ENCODE measurements at places on chromosomes 12 and 14. TPM values are rescaled to one million over a fixed set of nuclear protein-coding genes. Genes with fewer than 3 reads are reported as not detected.

GRCh38 chr12:59459966-59460660 is 135.7 kb upstream of the SLC16A7 start:
- no peak for DNase-seq

Gene SMOC1
- total RNA-seq, result 3.1 TPM

DNA sequence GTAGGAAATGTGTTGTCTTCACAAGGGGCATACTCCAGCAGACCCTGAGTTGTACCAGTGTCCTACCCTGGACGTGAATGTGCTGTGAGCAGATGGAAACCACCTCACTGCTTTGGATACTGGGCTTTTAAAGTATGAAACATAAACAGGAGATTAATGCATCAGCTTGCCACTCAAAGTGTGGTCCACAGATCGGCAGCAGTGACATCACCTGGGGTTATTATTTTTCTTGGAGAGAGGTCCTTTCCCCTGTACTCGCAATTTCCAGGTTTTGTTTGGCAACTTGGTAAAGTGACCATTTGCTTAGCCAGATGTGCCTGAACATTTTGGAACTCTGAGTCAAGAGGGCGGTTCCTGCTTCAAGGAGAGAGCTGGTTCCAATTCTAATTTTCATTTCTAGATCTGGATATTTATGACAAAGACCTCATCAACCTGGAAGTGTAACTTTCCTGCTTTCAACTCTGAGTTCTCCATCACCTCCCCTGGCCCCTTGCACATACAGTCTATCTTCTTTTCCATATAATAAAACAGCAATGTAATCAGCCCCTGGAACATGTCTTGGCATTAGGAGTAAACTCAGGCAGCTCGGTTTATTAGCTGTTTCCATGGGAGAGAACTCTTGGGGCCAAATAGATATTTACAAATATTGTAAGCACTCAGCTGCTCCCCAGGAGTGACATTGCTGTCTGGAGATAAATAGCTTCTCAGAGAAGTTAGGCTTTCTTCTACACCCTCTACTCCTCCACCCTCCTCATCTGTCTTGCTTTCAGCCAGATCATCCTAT is 237.0 kb upstream of the TBX3 start:
- DNase-seq, result peak; percentile 81

DNA sequence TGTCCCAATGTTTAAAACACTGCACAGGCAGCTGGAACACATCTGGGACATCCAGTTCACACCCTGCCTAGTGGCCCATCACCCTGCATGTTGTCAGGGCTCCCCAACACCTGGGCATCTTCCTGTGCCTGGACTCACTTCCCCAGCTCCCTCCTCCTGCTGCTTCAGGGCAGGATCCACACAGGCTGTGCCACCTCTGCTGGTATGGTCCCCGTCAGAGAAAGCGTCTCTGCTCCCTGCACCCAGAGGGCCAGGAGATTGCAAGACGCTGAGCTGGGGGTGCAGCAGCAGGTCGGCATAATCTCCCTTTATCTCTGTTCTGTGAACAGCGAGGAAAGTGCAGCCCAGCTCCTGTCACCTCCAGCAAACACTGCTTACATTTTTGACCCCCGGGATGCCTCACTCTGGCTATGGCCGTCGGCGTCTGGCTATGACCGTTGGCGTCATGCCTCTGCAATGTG is 124.3 kb downstream of the ADGRD1 start:
- DNase-seq, result no peak
